ENCODE measurements at places on chromosomes 6 and 20.
A peak's percentile ranks its signal among the peaks of the same experiment; 100 is the strongest.

GRCh38 chr6:154441995-154442310 lies 68.5 kb downstream of the CNKSR3 start:
- DNase-seq: no peak

DNA sequence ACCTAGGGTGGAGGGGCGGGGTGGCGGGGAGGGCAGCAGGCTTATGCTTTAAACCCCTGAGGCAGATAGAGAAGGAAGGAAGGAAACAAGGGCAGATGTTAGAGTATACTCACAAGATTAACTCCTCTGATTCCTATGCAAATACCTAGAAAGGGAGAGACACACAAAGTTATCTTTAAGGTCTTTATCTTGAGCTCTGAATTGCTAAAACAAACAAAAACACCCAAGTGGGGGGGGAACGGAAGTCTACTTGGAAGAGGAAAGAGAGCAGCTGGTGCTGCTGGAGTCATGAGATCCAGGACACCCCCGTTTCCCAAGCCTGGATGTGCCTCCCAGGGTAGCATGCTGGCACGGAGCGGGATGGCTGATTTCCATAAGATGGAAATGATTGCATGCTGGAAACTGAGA lies 43.4 kb downstream of the PLAGL1 start:
- DNase-seq: no peak

DNA sequence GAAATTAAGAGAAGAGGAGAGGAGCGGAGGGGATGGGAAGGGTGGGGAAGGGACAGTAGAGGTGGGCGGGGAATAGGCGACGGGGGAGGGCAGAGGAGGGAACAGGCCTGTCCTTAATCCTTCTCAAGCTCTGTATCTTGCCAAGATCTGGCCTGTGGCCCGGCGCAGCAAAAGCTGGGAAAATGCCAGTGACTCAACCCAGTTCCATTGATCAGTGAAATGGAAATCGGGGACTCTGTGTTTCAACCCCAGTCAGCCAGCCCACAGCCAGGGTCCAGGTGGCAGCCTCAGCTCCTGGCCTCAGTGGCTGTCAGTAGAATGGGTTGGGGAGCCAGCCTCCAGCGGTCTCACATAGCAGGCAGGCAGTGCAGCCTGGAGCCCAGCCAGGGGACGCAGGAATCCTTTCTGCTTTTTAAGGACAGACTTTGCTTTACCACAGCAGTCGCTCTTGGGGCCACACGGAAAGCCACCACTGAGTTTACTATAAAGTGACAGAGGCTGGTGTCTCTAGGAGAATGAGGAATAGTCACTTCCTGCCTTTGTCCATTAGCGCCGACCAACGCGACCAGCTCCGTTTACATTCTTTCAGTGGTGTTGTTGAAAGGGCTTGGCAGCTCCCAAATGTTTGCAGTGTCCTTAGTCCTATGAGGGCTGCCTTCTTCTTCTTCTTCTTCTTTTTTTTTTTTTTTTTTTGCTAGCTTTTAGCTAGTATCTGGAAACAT lies 128.0 kb downstream of the RIN2 start:
- peak; percentile 87 for DNase-seq

DNA sequence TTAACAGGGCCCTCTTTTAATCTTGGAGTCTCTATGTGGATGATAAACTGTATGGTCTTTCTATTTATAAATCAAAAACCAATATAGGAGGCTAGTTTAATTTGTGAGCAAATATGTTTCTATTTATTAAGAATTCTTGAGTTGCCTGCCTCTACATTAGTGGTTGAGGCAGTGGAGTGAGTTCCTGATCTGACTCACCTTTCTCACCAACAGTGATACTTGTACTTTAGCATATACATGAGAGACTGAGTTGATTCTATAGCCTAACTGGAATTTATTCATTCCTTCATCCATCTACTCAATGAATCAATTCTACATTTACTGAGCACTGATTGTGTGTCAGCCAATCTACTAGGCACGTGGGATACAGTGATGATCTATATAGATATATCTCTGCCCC lies 126.9 kb downstream of the TRMT11 start:
- no peak for DNase-seq

DNA sequence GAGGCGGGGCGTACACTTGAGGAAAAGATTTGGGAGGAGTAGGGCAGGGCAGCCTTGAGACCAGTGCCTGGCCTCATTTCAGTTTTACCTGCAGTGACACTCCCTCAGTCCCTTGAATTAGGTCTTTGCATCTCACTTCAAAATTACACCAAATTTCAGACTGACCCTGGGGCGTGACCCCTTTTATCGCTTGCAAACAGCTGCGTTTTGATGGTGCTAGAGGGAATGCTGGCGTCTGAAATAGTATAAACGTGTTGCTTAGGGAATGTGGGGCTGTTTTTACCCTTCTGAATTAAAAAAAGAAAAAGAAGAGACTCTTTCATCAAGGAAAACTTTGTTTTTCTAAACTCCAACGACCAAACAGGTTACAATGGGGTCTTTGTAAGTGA lies 21.0 kb downstream of the COL9A1 start:
- DNase-seq: no peak

GRCh38 chr6:6918216-6918983 lies 189.4 kb upstream of the RREB1 start:
- DNase-seq: no peak

GRCh38 chr6:56804996-56805395 lies 149.9 kb upstream of the BEND6 start:
- DNase-seq: no peak

DNA sequence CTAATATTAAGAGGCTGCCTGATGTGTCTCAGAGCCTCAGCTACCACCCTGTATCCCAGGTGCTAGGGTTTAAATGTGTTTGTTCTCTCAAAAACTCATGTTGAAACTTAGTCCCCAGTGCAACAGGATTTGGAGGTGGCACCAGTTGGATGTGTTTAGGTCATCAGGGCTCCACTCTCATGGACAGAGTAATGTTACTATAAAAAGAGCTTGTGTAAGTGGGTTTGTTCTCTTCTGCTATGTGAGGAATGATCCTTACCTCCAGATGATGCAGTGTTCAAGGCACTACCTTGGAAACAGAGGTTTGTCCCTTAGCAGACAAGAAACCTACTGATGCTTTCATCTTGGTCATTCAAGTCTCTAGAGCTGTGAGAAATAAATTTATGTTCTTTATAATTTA lies 164.9 kb upstream of the EPHA7 start:
- DNase-seq: no peak

DNA sequence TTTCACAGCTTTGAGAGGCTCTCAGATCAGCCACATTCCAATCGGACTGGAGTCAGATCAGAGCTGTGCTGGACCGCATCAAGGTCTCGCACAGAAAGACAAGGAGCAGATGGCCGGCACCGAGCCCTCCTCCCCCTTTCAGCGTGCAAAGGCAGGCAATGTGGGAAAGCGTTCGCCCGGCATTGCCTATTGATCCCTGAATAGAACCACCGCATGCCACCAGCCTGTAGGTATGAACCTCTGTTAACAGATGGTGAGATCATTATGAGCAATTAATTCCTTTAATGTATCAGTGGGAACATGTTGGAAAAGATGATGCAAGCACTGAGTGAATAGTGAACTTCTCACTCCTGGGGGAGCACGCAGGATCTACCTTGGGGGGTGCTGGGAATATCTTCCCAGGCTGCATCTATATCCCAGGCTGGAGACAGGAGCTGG lies 117.5 kb upstream of the ID4 start:
- no peak for DNase-seq

DNA sequence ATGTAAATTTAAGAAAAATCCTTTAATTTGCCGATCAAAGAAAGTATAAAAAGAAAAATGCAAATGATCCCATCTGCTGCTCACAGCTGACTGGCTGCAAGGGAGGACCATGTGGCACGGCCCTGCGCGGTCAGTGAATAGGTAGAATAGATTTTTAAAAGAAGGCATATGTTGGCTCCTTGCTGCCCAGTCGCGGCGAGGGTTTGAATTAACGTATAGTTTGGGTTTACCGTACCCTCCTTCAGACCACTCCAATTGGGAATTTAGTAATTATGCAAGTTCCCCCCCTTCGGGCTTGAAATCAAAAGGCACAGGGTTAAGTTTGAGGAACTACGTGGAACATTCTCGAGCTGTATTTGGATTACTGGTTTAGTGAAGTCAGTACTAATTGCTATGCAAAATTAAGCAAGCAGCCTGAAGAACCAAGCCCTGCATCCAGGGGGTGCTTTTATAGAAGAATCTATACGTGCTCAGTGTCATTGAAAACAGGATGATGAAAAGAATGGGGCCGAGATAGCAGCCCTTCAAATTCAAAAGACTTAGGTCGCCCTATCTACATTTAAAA lies 1.1 kb upstream of the BEND3 start:
- no peak for DNase-seq

DNA sequence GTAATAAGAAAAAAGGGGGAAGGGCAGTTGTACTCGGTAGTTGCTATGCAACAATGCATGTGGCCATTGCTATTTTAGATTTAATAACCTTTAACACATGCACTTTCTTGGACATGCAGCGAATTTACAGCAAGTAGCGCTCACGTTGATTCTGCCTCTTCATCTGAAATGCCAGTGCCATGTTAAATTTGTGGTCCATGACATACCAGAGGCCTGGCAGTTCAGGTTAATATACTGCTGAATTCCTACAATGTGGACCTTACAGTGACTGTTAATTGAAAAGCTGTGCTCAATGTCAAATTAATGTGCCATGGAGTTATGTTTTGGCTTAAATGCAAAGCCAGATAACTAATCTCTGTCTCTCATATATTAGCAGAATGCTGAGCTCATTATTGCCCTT lies 699.7 kb downstream of the DOK5 start:
- DNase-seq: no peak

DNA sequence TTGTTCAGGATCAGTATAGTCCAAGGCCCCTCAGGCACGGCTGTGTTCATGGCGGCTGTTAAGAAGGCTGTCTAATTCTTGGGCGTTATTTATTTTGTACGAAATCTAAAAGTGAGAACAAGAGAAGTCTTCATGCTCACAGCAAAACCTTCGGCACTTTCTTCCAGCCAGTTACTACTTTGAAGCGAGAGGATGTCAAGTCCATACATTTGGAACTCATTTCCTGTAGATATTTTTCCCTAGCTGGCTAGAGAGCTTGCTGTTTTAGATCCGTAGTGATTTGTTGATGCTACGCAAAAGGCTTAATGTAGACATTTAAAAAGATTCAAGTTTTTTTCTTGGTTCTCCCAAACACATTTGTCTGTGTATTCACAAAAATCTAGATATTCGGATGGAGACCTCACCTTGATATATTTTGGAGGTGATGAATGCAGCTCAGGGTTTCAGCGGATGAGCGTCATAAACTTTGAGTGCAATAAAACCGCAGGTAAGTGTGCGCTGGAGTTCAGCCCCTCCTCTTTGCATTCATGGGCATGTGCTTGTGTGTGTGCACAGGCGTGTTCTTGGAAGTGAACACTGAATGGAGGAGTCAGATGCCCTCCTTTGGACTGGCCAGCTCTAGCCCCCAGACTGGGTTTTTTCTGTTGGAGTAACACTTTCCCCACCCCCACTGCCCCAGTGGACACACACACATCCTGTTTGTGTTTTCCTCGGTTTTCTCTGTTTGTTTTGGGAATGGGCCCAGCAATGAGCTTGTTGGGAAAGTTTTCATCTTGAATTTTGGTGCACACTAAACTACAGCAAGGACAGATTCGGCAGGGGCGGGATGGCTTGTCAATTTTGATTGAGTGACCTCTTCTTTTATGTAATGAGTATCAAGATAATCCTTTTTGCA lies 65.4 kb downstream of the IGF2R start:
- no peak for DNase-seq

- no peak for DNase-seq
These were observed 10.3 kb upstream of the E2F1 start for GRCh38 chr20:33696448-33696847.

GRCh38 chr6:33168639-33169038 lies 23.6 kb downstream of the COL11A2 start:
- DNase-seq: no peak

- no peak for DNase-seq
These were observed 56.4 kb downstream of the ADTRP start for GRCh38 chr6:11722220-11722619.

- peak; percentile 29 for DNase-seq
These were observed 445 bp downstream of the RAB32 start for GRCh38 chr6:146543940-146544615.

DNA sequence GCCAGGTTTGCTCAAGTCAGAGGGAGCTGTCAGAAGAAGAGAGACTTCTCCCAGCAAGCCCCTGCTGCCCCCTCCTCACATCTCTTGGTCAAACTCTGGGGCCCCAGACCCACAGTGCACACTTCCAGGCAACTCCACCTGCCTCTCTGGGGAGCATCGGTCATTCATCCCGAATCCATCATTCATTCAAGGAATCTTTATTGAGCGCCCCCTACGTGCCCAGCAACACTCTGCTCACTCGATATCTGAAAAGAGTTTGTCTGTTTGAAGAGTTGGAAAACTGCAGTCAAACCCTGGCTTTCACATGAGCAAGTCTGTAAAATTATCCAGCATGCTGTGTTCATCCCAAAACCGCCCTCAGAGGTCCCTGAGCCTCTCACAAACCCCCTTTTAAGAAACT lies 66.2 kb downstream of the PRR18 start:
- DNase-seq: no peak

DNA sequence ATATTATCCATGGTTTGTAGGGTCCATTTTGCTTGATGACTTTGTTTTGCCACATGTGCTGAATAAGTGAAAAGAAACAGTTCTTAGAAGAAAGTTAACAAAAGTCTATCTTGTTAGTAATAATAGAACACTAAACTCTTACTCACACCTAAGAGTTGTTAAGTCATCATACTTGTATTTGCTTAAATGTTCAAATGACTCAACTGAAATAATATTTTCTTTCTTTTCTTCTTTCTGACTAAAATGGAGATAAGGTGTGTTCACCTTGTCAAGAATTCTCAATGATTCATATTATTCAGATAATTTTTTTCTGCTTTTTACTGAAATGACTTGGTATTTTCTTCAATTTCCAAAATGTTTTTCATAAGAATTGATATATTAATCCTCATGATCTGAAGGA lies 327.2 kb downstream of the HTR1B start:
- DNase-seq: no peak

- DNase-seq: no peak
These were observed 60.5 kb upstream of the SLC22A23 start for GRCh38 chr6:3517350-3517749.

GRCh38 chr6:127484212-127484863 lies 25.1 kb upstream of the KIAA0408 start:
- DNase-seq: peak; percentile 21

GRCh38 chr20:60063048-60063451 lies 104.8 kb downstream of the CDH26 start:
- DNase-seq: no peak
